ENCODE measurements at places on chromosomes 16 and 17.

DNA sequence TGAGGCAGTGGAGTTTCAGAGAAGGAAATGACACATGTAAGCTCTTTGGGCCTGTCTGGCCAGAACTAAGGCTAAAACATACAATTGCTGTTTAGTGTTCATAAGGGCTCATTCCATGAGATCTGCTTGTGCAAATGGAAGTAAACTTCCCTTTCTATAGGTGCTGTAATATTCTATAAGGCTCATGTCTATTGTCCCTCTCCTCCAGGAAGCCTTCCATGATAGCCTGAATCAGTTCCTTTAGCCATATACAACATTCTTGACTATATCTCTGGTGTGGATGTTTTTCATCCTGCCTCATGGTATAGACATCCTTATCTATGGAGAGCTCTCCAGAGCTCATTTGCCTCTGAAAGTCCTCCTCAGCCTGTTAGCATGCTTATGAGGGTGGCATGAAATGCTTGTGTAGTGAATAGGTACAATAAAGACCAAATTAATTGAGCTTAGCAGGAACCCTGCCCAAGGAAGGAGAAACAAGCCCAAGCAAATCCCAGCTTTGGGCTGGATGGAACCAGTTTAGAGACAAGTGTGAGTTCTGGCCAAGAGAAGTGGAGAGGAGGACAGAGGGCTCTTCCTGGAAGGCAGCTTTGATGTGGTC lies 1.6 kb upstream of the ETV4 start:
- no peak for DNase-seq

GRCh38 chr16:66390346-66391108 lies 24.0 kb downstream of the CDH5 start:
- DNase-seq = no peak

DNA sequence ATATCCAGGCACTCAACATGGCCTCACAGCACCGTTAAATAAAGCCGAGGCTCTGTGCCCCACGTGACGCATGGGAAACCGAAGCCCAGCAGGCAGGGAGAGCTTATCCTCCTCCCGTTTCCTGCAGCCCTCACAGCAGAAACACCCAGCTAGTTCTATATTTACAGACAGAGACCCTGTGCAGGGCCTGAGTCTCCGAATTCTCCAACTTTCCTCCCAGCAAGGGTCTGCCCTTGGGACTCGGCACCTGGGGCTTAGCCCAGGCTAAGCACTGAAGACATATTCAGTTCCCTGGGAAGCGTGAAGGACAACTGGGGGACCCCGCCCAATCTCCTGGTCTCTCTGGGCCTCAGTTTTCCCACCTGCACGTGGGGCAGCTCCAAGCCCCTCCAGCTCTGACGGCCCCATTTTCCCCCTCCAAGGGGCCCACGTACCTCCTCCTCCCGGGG lies 29.2 kb downstream of the TRPV3 start:
- DNase-seq = no peak

DNA sequence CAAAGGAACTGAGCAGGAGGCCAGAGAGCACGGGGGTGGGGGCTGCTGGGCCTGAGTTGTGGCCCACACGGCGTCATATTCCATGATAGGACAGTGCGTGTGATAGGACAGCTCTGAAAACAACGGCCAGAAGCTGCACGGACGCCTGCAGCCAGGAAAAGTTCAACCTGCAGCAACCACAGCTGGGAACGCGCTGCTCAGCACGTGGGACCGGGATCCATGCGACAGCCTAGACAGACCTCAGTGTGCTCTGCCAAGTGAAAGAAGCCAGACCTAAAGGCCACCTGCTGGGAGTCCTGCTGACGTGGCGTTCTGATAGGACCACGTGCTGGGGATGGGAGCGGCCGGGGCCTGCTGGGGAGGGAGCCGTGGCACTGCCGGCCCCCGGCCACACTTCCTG lies 21.6 kb downstream of the CTU2 start:
- no peak for DNase-seq

GRCh38 chr17:50538549-50539410 lies 6.2 kb downstream of the EPN3 start:
- no peak for DNase-seq

- peak; percentile 51 for DNase-seq
These were observed 77.8 kb downstream of the MRC2 start for GRCh38 chr17:62705156-62705777.

GRCh38 chr17:61863801-61864126 lies 436 bp upstream of the BRIP1 start:
- DNase-seq = no peak

DNA sequence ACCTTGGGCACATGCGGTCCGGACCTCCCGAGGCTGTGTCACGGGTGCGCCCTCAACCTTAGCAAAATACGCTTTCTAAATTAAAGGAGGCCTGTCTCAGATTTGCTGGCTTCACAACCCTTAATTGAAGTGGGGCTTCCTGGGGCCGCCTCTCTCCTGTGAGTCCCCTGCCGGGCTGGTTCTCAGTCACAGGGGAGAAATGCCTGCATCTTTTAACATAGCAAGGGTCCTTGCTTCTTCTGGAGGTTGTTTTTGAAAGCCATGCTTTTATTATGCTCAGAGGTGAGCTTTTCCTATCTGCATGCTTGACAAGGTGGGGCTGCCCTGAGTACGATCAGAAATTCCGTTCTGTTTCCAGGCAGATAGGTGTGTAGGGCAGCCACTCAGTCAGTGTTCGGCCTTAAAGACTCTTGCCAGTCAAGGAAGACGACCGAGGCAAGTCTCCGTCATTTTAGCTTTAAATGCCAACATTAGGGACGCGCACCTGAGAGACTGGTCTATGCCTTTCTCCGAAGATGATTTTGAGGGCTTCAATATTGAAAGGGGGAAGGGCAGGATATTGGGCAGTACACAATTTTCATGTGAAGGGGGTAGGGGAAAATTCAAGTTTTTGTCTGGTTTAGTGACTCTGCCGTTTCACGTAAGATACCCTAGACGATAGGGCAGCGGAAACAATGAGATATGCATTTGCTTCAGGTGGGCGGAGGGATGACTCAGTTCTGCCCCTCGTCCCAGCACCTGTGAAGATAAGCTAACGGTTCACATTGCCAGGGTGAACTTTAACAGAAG lies 5.5 kb upstream of the SLC7A5 start:
- DNase-seq = no peak

- no peak for DNase-seq
These were observed 6.8 kb upstream of the SMTNL2 start for GRCh38 chr17:4577386-4577993.

DNA sequence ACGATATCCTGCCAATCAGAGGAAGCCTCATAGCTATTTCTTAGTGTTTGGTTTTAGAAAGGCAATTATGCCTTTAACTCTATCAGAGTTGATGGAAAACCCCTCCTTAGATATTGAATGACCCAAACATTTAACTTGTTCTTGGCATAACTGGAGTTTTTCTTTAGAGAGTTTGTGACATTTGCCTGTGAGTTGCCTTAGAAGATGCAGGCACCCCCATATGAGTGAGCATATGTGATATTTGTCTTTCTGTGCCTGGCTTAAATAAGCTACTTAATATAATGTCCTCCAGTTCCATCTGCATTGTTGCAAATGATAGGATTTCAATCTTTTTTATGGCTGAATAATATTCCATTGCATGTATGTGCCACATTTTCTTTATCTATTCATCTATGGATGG lies 19.6 kb upstream of the B4GALNT2 start:
- DNase-seq = no peak

- no peak for DNase-seq
These were observed 10.2 kb upstream of the SEC14L5 start for GRCh38 chr16:4947722-4948503.

DNA sequence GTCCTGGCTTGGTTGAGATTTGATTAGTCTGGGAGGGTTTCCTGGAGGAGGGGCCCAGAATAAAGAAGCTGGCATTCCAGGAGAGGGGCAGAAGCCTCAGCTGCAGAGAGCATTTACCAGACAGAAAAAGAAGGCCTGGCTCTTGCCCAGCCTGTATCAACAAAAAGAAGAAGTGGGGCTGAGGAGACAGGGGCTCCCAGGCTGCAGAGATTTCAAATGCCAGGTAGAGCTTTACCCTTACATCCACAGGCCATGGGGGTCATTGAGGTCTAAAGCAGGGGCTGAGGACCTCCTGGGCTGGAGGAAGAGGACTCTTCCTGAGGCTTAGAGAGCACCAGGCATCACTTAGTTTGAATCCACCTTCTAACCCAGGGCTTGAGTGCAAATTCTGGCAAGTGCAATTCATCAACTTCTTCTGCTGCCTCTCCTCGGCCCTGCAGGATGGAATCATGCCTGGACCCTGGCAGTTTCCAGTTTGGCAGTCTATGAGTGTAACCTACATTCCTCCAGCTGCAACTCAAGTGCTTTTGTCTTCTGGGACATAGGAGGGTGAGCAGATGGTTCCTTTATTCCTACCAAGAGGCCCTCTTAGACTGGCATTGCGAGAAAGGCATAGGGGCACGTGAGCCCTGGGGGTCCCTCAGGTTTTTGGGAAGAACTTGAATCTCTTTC lies 15.3 kb downstream of the CA7 start:
- no peak for DNase-seq

GRCh38 chr17:45326626-45327025 lies 9.8 kb upstream of the MAP3K14 start:
- no peak for DNase-seq

DNA sequence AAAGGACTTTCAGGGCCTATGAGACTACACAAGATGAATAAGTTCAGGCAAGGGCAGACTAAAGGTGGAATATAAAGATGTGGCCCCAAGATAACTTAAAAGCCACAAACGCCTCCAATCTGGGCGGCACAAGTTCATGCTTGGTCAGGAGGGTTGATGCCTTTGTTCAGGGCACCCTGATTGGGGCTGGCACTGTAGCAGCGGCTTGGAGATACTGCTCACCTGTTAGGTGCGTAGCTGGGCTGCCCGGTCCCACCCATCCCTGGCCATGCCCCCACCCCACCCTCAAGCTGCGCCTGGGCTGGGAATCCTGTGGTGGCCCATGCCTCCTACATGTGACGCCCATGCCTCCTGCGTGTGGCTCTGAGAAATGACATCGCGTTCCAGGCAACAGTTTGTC lies 12.5 kb upstream of the SLC13A2 start:
- DNase-seq = no peak

DNA sequence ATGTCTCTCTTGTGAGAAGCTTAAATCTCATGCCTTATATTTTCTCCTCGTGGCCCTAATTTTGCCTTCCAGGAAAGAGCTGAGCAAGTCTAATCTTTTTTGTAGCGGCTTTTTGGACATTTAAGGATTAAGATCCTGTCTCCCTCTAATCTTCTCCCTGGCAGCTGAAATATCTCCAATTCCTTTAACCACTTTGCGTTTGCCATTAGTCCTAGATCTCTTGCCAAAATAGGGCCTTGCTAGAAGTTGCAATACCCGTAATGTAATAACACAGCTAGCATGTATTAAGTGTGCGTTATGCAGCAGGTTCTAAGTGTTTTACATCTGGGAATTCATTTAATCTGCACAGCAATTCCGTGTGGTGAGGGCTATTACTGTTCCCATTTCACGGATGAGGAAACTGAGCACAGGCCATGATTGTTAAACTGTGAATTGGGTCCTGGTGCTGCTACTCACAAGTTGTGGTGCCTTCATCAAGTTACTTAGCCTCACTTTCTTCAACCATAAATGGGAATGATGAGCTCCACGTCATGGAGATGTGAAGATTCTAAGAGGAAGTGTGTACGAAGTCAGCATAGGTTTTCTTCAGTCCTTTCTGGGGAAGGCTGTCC lies 198.9 kb upstream of the ASIC2 start:
- DNase-seq = no peak

DNA sequence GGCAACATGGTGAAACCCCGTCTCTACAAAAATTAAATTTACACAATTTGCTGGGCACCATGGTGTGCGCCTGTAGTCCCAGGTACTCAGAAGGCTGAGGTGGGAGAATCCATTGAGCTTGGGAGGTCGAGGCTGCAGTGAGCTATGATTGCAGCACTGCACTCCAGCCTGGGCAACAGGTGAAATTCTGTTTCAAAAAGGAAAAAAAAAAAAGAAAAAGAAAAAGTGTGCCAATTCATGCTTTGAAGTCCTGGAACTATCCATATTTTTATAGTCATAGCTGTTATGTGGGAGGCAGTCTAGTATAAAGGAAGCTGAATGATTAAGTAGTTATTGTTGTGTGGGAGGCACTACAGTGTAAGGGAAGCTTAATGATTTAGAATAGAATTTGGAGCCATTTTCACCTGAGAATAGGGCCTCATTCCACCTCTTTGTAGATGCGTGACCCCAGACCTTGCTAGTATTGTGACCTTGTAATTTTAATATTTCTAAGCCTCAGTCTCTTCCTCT lies 31.6 kb downstream of the IQCK start:
- no peak for DNase-seq

DNA sequence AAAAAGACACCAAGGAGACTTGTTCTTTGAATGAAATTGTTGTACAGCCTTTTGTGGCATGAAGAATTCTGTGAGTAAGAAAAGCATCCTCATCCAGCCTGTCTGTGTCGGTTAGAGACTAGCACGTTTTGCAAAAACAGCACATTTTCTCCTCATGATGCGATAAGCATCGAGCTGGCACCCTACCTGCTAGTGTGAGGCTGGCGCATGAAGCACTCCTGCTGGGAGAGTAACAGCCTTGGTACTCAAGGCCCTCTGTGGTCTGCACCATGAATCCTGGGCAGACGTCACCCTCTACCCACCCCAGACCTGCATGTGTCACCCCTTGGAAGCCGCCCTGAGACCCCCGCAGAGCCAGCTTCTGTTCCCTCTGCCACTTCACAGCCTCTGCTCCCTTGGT lies 92.6 kb upstream of the TMEM132E start:
- DNase-seq = no peak

GRCh38 chr17:17506893-17507464 lies 10.8 kb upstream of the RASD1 start:
- no peak for DNase-seq

- no peak for DNase-seq
These were observed 20.1 kb downstream of the YWHAE start for GRCh38 chr17:1379930-1380313.

DNA sequence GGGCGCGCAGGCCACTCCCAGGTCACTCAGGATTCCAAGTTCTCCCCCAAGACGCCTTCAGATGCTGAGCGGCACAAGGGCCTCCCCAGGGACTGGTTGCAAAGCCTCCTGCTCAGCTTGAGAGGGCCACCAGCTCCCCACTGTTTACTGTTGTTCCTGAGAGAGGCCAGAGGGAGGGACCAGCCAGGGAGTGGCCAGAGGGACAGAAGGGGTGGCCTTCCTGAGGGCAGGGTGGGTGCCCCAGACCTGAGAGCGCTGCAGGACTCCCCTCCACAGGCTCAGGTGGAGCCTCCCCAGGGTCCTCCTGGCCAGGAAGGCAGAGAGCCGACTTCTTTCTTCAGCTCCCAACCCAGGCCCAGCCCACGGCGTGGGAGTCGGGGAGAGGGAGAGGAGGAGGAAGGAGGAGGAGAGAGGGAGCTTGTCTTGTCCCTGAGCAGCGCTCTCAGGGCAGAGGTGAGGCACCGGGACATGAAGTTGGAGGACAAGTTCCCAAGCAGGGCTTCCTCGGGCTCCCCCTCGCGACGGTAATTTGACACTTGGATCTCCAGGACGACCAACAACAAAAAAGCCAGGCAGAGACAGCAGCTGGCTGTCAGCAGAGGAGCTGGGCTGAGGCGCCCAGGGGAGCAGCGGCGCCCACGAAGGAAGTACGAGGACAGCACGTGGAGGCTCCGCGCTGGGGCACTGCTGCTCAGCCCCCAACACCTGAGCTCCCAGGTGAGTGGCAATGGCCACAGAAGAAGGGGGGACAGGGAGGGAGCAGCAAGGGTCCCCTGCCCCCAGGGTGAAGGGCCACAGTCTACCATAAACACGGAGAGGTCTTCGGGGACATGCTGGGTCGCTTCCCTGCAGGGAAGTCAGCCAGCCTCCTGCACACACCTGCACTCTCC lies 497 bp downstream of the SMIM5 start:
- peak; percentile 76 for DNase-seq

GRCh38 chr16:12240036-12240435 lies 263.5 kb downstream of the SNX29 start:
- peak; percentile 17 for DNase-seq
